ENCODE measurements at places on chromosomes 2 and 18. TPM values are rescaled to one million over a fixed set of nuclear protein-coding genes. Genes with fewer than 3 reads are reported as not detected.

Gene KIF1A
- total RNA-seq, result 125 TPM

Gene ABCG5
- 0.10 TPM for total RNA-seq

Gene EPB41L3
- 99.6 TPM for total RNA-seq

Gene POTEC
- total RNA-seq, result not detected

Gene DPP4
- total RNA-seq, result 15.7 TPM

Gene SLC9A4
- total RNA-seq, result 0.06 TPM

Gene PREB
- 48.4 TPM for total RNA-seq

Gene ALLC
- 8.2 TPM for total RNA-seq

Gene ADAM23
- total RNA-seq, result 15.7 TPM

Gene PRSS56
- 1.5 TPM for total RNA-seq

Gene COL5A2
- 163 TPM for total RNA-seq

Gene CD28
- total RNA-seq, result 3.7 TPM

Data from spinal cord (tissue), 10 donors.